Right cardiac atrium (tissue), 5 donors: ENCODE measurements at places on chromosomes 2 and 18. TPM values are rescaled to one million over a fixed set of nuclear protein-coding genes. Genes with fewer than 3 reads are reported as not detected.

YES1 gene
- polyA plus RNA-seq: 9.2 TPM

CNGA3 gene
- polyA plus RNA-seq: not detected

LDLRAD4 gene
- polyA plus RNA-seq: 25.7 TPM

LIPT1 gene
- polyA plus RNA-seq: 12.4 TPM

DNA sequence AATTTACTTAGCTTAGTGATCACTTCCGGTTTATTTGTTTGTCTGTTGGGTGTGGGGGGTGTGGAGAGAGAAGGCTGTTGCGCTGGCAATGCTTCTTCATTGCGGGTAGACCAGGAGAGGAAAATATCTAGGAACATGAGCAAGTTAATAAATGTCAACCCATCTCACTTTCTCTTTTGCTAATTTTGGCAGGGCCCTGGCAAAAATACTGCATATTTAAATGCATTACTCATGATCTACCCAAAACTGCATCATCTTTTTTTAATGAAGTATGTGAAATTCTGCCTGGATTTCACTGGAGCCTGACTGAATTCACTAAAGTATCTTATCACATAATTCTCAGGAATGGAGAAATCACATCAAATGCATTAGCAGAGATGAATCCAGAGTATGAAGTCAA, 1131.0 kb upstream of the NXPH2 start:
- DNase-seq: no peak

GRCh38 chr2:240596491-240596931, 10.0 kb downstream of the CAPN10 start:
- DNase-seq: peak; percentile 73

DNA sequence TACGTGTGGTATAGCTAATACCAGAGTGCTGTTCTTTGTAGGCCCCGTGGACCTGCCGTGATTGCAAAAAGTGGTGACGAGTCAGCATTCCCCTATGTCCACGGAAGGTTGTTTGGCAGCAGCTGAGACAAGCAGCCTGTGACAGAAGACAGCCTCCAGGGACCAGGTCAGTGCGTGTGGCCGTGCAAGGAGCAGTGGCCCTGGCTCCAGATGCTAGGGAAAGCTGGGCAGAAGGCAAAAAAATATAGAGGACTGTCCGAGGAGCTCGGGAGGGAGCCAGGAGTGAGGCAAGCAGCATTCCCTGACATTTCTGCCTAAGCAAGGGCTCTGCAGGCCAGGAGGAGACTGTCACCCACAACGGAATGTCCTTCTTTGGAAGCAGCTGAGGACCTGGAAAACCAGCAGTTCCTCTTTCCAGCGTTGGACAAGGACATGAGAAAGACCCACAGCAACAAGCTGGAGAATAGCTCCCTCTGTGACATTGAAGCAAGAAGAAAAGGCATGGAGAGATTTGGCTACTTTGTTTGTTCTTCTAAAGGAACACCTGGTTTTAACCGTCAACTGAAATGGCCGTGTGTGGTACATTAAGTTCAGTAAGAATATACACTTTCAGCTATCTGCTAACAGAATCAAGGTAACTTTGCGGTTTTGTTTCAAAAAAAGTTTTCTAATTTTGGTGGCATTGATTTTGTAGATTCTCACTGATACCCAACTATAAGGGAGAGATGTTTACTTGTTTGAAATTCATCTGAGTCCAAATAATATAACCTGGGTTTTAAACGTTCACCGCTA, 58.3 kb downstream of the NPAS2 start:
- DNase-seq: peak; percentile 66

GRCh38 chr2:15084826-15085489, 452.4 kb downstream of the LRATD1 start:
- DNase-seq: no peak

- DNase-seq: no peak
Observed at GRCh38 chr18:27520401-27520800, 335.3 kb upstream of the CHST9 start.

GRCh38 chr2:9836517-9836916, 6.8 kb upstream of the TAF1B start:
- DNase-seq: no peak

DNA sequence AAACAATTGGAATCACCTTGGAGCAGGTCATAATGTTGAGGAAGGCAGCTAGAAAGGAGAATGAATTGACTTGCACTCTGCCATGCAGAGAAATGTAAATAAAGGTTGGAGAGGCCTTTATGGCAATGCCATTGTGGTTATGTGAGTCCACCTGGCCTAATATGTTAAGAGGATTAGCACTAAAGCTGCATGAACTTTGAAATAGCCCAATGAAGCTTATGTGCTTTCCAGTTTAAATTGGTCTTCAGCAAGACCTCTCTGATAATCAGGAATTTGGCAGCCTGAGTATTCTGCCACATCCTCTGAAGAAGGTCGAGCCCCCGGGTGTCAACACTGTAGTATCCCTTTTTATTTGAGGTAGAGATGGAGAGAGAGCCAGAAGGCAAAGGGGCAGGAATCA, 464.9 kb downstream of the CDH2 start:
- peak; percentile 26 for DNase-seq

DNA sequence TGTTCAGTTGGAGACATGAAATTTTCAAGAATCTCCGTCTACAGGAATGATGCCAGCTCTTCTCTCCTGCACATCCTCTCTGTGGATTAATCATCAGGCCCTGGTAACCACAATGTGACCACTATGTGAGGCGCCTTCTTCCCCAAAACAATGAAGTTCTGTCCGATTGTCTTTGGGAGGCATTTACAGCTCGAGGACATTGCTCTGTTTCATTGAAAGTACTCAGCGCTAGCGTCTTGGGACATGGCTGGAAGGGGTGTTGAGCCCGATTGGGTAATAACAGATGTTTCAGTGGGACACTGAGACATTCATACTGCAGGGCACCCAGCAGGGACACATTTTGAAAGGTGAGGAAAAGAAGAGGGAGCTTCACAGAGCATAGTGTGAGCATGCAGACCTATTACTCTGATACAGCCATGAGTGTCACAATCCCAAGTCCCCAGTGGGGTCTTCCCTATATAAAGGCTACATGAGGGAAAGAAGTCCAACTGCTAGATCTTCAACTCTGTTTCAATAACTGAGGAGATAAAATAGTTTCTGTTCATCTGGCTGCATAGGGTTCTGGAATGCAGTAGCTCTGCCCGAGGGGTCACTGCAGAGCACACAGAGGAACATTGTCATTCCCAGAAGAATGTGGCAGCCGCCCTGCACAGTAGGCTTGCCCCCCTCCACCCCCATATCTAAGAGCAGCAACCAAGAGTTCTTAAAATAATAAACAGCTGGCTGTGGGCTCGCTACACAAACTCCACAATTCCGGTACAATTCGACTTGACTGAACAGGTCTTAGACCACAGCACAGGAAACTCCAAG, 237.3 kb downstream of the OSR1 start:
- peak; percentile 82 for DNase-seq

DNA sequence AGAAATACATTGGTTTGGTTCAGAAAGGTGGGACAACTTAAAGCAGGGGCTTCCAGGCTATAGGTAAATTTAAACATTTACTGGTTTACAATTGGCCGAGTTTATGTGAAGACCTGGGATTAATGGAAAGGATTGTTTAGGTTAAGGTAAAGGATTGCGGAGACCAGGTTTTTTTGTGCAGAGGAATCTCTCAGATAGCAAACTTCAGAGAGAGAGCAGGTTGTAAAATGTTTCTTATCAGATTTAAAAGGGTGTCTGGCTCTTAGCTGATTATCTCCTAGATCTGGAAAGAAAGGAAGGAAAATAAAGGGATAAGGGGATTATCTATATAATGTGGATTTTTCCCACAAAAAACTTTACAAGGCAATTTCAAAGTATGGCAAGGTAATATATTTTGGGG, 101.3 kb downstream of the LCLAT1 start:
- DNase-seq: no peak

- no peak for DNase-seq
Observed at GRCh38 chr2:10179422-10179821, 56.9 kb downstream of the RRM2 start.

- no peak for DNase-seq
Observed at GRCh38 chr2:88248280-88248828, 78.2 kb downstream of the THNSL2 start.
